Progenitor cell of endocrine pancreas (in vitro differentiated cells): ENCODE measurements at places on chromosomes 4 and X.

DNA sequence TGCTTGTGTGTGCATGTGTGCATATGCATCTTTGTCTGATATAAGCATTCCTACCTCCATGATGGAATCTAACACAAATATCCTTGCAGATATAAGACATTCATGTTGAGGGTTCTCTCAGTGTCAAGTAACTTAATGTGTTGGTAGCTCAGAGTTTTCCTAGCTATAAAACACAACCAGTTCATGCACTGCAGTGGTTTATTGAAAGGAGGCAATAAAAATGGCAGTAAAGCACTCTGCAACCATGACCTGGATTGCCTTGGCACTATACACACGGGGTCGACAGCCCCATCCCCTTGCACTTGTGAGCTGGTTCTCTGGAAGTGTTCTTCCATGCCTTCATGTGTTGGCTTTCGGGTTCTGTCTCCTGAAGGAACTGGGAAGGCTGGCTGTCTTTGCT lies 38.9 kb downstream of the GPC4 start:
- peaks cover 5% of the 10 kb centered on the region for H3K27me3 ChIP-seq
- no peak overlapping the region for H3K27ac ChIP-seq
- no peak overlapping the region for H3K4me3 ChIP-seq
- no peak for DNase-seq
- no peaks in the 10 kb centered on the region for H3K36me3 ChIP-seq

DNA sequence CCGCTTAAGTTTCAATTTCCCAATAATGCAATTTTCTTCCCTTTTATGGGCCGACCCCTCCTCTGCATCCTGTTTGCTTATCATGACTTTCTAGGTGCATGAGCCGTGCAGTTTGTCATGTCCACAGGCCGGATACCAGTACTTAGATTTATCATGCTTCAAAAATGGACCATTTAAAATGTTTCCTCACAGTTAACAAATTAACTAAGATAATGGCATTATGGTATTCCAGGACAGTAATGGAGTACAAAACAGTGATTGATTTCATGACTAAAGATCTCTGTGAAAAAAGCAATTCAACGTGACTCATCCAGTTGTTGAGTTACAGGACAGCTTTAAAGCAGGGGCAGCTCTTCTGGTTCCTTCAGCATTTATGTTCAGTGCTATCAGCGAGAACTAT lies 23.0 kb downstream of the SNX25 start:
- no peak overlapping the region for H3K4me3 ChIP-seq
- H3K27me3 ChIP-seq, result no peaks in the 10 kb centered on the region
- peaks cover 22% of the 10 kb centered on the region for H3K4me1 ChIP-seq
- no peaks in the 10 kb centered on the region for H3K36me3 ChIP-seq
- DNase-seq, result no peak

GRCh38 chr4:106261980-106262379 lies 54.0 kb downstream of the TBCK start:
- DNase-seq, result no peak
- H3K4me1 ChIP-seq, result peaks cover 7% of the 10 kb centered on the region
- H3K36me3 ChIP-seq, result no peaks in the 10 kb centered on the region
- H3K4me3 ChIP-seq, result no peak overlapping the region
- H3K27ac ChIP-seq, result no peak overlapping the region

- no peaks in the 10 kb centered on the region for H3K36me3 ChIP-seq
- no peak for DNase-seq
- no peak overlapping the region for H3K27ac ChIP-seq
- H3K4me1 ChIP-seq, result peaks cover 1% of the 10 kb centered on the region
Observed at GRCh38 chrX:68652326-68653170, 5.1 kb downstream of the STARD8 start.

DNA sequence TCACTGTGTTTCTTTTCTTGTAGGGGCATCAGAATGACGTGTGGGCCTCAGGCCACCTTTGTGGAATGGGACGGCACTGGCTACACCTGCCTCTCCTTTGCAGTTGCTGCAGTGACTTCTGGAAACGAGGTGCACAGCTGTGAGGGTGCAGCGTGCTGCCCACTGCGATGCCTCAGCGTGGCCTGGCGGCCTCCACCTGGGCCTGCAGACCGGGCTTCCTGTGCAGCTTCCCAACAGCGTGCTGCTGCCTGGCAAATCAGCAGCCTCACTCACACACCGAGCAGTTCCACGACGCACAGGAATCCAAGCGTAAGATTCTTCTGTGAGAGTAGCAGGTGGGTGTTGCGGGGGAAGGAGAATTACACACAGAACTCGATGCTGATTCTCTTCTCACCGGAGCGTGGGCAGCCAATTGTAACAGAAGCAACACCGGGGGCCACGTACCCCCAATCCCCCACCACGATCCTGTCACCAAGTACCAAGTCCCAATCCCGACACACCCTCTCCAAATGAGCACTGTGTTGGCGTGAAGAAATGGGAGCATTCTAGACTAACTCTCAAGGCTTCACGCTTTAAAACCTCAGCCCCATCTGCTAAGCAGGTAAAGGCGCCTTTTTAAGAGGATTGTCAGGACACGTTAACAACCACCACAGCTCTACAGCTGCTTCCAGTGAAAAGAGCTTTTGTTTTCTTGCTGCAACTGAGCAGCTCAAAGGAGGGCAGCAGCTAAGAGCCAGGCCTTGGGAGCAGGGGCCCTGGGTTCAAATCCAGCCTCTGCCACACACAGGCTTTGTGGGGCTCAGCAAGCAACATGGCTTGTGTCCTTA lies 16.9 kb downstream of the WDR1 start:
- peaks cover 1% of the 10 kb centered on the region for H3K4me1 ChIP-seq
- H3K36me3 ChIP-seq, result peaks cover 7% of the 10 kb centered on the region
- no peak overlapping the region for H3K27ac ChIP-seq
- no peak overlapping the region for H3K4me3 ChIP-seq
- no peak for DNase-seq
